Cerebellar nuclear complex (tissue), 1 donor: ENCODE measurements at places on chromosomes 11 and 22.

- no peak for DNase-seq
Observed at GRCh38 chr11:115167456-115167855, 336.8 kb downstream of the CADM1 start.

- DNase-seq: no peak
Observed at GRCh38 chr11:73478737-73479347, 102.6 kb downstream of the RELT start.

- DNase-seq: no peak
Observed at GRCh38 chr11:43830928-43831440, 49.6 kb upstream of the ALKBH3 start.

GRCh38 chr11:78351979-78352841 is 65.4 kb downstream of the GAB2 start:
- DNase-seq: no peak

- no peak for DNase-seq
Observed at GRCh38 chr11:30936491-30936890, 350.3 kb upstream of the MPPED2 start.

- no peak for DNase-seq
Observed at GRCh38 chr11:64092761-64093136, 57.0 kb downstream of the FLRT1 start.

DNA sequence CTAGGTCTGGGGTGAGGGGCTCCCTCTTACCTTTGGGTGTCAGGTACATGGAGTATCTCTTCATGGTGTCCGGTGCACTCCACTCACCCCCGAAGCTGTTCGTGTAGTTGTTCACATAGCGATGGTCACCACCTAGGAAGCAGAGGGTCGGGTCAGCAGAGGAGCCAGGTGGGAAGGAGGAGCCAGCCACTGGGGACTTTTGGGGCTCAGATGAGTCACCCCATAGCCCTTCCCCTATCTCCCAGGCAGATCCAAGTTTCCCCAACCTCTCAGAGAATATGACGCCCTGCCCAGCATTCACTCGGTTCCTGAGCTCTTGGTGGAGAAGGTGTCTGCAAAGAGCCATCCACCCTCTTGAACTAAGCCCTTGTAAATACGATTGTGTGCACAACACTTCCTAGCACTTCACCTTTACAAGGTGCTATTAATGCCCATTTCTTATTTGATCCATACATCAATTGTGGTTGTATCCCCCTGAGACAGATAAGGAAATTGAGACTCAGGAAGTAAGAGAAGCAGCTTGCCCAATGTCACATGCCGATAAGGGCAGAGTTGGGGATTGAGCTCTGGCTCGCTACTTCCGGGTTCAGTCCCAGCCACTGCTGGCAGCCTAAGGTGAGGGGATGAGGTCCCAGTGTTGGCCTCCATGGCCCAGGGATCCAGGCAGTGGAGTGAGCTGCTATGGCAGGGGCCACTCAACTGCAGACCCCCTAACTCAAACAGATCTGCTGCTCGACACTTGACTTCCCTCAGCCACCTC is 14.8 kb downstream of the TRIM29 start:
- DNase-seq: no peak

DNA sequence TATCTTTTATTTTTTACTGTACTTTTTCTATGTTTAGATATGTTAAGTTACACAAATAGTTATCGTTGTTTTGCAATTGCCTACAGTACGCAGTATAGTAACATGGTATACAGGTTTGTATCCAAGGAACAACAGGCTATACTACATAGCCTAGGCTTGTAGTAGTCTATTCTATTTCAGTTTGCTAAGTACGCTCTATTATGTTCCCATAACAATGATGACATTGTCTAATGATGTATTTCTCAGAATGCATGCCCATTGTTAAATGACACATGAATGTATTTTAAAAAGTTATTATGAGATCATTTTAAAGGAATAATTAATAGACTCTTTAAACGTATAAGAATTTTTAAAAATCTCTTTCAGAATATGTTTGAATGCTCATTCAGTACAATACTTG is 696.7 kb upstream of the CCDC90B start:
- no peak for DNase-seq

GRCh38 chr11:86160541-86161149 is 83.9 kb upstream of the EED start:
- DNase-seq: no peak
